ENCODE measurements at places on chromosomes 6 and 20.
A peak's percentile ranks its signal among the peaks of the same experiment; 100 is the strongest.

GRCh38 chr6:109595998-109596397 is 95.0 kb downstream of the AK9 start:
- DNase-seq = peak; percentile 37

- DNase-seq = no peak
Measured at GRCh38 chr6:10144772-10145171, 270.1 kb downstream of the TFAP2A start.

GRCh38 chr6:158481690-158482473 is 78.0 kb upstream of the TMEM181 start:
- peak; percentile 45 for DNase-seq

DNA sequence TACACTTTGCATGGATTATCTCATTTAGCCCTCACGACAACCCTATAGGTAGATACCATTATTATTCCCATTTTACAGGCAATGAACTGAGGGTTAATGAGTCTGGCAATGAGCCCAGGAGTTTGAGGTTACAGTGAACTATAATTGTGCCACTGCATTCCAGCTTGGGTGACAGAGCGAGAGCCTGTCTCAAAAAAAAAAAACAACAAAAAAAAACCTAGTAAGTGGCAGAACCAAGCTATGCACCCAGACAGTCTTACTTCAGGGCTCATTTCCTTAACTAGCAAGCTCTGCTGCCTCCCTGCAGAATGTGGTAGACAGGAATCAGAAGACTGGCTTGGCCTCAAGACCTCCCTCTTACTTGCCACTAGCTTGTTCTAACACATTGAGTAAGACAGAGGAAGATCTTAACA is 71.9 kb upstream of the RREB1 start:
- DNase-seq = no peak

DNA sequence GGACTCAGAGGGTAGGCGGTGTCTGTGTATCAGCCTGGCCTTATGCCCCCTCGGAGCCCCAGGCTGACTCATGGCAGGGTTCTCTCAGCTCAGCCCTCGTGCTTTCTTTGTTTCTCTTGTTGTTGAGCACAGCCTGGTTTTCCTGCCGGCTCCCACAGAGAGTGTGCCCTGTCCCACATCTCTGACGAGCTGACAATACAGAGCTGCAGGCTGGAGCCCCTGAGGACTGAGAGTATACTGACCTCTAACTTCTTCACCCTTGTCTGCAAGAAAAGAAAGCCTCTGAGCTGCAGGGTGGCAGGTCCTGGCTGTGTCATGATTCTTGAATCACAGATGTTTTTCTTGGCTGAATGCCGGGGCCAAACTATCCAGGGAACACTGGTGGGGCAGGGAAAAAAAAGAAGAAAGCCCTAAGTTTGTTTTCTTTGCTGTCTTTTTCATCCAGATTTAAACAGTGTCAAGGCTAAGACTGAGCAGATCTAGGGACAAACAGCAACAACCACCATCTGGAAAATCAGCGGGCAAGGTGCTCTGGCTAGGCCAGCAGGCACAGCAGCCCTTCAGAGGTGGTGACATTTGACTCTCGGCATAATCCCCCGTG is 63.3 kb upstream of the ZNF133 start:
- no peak for DNase-seq

- DNase-seq = no peak
Measured at GRCh38 chr20:57964011-57964862, 254.4 kb upstream of the PMEPA1 start.

DNA sequence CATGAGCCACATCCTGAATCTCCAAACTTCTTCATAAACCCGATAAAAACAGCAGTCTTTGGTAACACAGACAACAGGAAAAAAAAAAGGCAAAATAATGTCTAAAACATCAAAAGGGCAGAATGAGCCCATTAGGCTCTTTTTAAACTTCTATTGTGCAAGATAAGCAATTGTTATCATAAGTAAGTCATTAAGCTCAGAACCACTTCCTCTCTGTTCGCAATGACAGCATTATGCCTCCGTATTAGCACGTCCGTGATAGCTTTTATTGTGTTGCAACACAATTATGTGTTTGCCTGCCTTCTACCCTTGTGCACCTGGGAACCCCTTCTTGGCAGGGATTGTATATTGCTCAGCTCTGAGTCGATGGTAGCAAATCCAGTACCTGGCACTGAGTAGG is 147.1 kb downstream of the LRFN2 start:
- DNase-seq = no peak

GRCh38 chr6:72952808-72953630 is 272.3 kb downstream of the KHDC1L start:
- DNase-seq = no peak

DNA sequence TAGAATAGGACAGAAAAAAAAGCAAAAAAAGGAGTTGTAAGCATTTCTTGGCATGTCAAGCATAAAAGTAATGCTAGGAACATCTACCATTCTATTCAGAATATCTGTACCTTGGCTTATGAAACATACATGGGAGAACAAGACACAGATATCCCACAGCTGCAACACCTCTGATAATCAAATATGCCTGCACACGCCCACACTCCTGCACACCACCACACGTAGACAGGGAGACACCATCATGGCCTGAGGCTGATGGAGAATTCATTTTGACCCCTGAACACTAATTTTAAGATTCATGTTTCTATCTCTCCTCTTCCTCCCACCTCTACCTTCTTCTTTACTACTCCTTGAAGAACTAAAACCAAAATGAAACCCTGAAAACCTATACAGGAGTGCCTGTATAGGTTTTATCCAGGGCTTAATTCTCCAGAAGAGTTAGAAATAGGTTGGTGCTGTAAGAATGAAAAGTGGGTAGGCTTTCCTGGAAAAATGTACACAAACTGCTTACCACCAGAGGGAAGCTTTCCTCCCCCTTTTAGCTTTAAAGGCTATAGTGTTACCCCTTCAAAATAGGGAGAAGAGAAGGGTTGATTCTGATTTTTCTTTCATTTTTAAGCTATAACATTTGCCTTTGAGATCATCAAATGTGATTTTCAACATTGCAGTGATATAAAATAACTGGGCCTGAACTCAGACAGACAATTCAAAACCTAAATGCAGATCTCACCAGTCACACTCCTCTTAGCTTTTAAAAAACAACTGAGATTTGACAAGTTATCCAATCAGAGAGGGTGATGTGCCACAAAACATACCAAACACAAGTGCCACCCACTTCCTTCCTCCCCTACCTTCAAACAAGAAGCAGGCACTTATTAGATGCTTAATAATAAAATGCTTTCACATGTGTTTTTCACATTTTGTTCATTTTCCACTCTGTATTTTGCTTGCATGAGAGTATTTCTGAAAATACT is 57.9 kb downstream of the ELOVL5 start:
- no peak for DNase-seq

DNA sequence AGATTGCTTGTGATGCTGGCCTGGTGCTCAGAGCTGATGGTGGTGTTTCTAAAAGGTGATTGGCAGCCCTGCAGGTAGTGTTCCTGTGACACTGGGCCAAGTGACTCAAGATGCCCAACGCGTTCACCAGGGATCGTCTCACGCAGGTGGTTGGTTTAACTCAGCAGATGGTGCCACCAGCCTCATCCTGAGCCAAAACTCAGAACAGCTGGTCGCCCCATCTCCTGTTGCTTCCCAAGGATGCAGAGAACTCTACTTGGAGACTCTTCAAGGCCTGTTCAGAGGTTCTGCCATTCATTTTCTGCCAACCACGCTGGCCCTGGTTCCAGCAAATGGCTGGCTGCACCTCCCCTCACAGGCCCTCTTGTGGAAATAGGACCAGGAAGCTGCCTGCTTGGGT is 394.4 kb downstream of the CDH26 start:
- no peak for DNase-seq

- DNase-seq = peak; percentile 93
Measured at GRCh38 chr20:44586289-44586911, 4.0 kb downstream of the PKIG start.

- DNase-seq = peak; percentile 56
Measured at GRCh38 chr6:21846541-21847451, 253.2 kb downstream of the SOX4 start.

GRCh38 chr6:148535976-148536375 is 193.3 kb downstream of the SASH1 start:
- DNase-seq = no peak

DNA sequence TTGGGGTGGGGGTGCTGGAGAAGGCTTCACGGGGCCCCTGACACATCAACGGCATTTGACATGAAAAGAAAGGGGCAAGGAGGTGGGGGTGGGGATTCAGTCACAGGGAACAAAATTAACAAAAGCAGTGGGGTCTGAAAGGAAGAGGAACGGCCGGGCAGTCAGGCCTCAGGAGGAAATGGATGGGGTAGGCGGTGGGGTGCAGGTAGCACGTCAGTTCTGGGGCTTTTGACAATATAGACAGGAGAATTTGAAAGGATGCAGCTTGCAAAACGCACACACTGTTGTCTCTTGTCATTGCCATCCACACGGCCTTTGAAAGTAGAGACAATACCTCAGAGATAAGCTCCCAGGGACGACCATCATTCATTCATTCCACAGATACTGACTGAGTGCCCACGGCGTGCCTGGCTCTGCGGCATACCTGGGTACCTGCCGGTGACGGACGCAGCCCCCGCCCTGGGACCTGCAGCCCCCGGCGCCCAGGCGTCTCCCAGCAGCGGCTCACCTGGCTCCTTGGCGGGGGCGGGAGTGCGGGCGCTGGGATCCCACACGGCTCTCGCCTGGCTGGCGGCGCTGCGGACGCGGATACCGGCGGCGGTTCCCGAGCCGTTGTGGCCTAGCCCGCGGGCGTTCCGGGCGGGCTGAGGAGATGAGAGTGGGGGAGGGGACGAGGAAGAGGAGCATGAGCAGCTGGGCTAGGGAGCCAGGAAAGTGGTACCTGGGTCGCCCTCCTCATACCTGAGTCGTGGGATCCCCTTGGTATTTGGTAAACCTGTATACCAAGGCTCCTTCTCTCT is at the start of gene SLC26A8:
Gene SLC26A8, minus strand, starts transcription at position 646 of the 800 bp plus-strand sequence. CDS start 4,934 bp downstream, outside the sequence.
- no peak for DNase-seq

GRCh38 chr20:1828786-1829131 is 66.4 kb upstream of the SIRPA start:
- no peak for DNase-seq

DNA sequence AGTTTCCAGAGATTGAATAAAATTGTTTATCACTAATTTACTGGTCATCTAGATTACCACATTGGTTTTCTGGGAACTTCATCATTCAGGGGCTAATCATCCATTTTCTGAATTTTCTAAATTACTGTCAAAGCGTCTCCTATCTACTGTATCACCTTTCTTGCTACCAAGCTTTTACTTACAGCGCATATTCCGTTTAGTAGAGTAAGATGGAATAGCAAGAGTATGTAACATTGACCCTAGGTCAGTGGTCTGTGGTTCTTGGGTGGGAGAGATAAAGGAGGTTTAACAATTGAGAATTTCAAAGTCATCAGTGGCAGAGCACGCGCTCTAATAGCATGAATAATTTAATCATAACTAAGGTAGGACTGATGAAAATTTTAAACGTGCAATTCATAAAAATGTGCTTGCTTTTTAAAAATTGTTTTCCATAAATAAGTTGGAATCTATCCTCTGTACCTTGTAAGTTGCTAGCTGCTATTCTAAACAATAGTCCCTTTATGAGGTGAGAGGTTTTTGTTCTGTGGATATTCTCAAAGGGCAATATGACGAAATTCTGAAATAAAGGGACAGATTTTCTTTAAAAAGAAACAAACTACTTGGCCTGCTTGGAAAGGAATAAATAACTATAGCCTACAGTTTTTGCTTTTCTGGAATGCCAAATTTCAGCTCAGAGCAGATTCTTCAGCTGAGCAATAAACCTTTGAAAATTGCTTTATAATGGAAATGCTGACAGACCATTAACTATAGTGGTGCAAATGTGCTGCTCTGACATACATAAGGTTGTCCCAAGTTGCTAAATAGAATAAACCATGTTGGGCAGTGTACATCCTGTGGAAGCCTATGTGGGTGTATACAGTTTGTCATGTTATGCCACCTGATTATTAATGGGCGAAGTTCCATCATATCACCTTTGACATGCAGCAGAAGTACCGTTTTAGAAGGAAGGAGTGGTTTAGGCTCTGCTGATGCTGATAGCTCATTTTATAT is 84.1 kb downstream of the ZFAND3 start:
- DNase-seq = no peak

DNA sequence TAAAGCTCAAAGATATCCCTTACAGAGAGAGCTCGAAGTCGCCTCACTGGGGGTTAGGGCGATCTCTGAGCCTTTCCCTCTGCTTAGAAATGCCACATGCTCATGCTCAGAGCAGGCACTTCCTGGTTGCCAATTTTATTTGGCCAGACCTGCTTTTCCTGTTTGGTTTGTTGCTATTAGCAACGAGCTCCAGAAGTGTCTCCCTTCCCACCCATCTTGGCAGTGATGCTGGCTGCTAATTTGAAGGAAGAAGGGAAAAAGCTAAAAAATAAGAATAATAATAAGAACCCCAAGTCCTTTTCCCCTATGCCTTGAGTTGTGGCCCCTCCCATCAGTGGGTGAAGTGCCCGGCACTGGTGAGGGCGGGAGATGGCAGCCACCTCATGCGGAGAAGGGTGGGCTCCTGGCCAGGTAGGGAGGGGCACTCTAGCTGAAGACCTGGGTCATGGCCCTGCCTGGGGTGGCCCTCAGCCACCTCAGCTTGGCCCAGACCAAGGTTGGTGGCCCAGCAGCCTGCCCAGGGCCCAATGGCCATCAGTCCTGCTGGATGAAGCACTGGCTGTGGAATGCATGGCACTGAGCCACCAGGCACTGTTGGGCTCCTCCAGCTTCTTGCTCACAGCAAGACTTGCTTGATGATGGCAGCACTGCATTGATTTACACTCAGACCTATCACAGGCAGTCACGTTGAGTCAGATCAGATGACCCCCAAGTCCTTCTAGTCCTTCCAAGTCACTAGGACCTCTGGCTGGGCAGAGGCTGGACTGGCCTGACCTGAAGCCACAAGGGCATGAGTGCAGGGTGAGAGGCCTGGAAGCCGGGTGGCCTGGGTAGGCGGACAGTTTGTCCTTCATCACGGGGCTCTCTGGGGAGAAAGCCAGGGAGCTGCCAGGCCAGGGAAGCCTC is 79.0 kb downstream of the SYNJ2 start:
- no peak for DNase-seq

GRCh38 chr6:14682812-14683211 is 563.1 kb upstream of the JARID2 start:
- no peak for DNase-seq

DNA sequence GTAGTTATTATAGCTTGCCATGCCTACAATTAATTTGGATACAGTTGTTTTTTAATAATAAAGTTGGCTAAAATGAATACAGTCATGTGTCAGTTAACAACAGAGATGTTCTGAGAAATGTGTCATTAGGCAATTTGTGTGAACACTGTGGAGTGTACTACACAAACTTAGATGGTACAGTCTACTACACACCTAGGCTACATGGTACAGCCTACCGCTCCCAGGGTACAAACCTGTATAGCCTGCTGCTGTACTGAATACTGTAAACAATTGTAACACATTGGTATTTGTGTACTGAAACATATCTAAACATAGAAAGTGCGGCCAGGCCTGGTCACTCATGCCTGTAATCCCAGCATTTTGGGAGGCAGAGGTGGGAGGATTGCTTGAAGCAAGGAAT is 50.2 kb downstream of the MYLIP start:
- no peak for DNase-seq

All from GM12865 (cell line).